Sigmoid colon (tissue), 7 donors: ENCODE measurements at places on chromosomes 2 and 18. TPM values are rescaled to one million over a fixed set of nuclear protein-coding genes. Genes with fewer than 3 reads are reported as not detected.

DNA sequence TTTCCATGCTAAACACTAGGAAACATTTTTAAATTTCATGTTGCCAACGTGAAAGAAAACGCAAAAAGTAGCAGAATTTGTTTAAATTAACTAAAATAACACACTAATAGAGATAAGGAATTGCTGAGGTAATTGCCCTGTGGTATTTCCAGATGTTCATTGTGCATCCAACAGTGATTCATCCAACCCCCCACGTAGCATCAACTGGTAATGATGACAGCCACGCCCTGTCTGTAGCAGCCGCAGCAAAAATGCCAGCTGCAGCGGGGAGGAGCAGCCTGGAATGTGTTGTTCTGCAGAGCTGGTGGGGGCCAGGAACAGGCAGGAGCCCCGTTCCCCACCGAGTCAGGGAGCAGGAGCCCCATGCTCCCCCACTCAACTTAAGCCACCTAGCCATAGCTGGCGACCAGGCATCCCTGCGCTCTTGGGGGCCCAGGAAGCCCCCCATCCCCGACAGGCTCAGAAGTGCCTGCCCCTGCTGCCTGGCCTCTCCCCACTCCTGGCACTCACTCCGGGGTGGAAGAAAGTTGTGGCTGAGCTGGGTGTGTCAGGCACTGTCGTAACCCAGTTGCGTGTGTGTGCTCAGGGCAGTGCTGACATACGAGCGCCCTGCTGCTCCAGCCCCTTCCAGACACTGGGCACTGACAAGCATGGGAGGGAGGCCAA lies 695.1 kb upstream of the ACVR2A start:
- no peak for DNase-seq

Gene SNTG2
- not detected for polyA plus RNA-seq

DNA sequence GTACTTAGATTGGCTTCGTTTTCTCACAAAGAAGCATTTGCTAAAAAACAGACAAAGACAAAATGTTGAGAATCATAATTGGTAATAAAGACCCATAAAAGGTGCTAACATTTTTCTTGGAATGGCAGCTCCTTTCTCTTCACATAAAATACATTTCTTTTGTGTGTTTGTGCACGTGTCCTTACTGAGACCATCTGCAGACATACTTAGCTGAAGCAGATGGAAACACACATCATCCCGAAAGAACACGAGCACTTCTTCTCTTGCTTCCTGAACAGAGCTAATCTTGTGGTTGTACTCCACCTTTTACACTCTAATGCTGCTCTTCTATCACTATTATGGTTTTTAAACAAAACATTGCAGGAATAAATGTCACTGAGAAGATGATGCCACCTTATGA lies 142.5 kb downstream of the SPHKAP start:
- no peak for DNase-seq

- DNase-seq: no peak
Measured at GRCh38 chr2:124478761-124479160, 453.7 kb downstream of the CNTNAP5 start.

GRCh38 chr2:121217627-121218026 lies 67.4 kb downstream of the TFCP2L1 start:
- DNase-seq: no peak

DNA sequence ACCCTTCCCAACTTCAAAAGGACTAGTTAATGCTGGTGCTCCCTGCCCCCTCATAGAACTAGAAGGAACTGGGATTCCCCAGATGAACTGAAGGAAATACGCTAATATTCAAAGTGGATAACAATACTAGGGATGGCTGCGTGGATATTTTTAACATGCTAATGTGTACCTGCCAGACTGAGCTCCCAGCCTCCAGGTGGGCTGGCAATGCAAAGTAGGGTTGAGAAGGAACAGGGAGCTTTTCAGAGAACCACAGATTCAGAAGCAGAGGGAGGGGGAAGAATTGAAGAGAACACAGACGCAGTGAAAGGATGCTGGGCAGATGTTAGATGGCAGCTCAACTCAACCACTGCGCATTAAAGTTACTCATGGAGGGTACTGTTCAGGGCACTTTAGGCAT lies 354.4 kb downstream of the TGIF1 start:
- DNase-seq: no peak

GRCh38 chr2:215861607-215862350 lies 151.6 kb downstream of the MREG start:
- DNase-seq: no peak

- no peak for DNase-seq
Measured at GRCh38 chr2:195579776-195580555, 77.1 kb upstream of the SLC39A10 start.

GRCh38 chr2:205771666-205772065 lies 89.4 kb downstream of the NRP2 start:
- DNase-seq: no peak

- DNase-seq: no peak
Measured at GRCh38 chr18:45571195-45571594, 44.1 kb upstream of the SLC14A2 start.
